ENCODE measurements at places on chromosomes 2 and 18. TPM values are rescaled to one million over a fixed set of nuclear protein-coding genes. Genes with fewer than 3 reads are reported as not detected.

Gene SPC25
- polyA plus RNA-seq = 0.23 TPM

GRCh38 chr2:192150166-192150565 is 44.6 kb downstream of the TMEFF2 start:
- DNase-seq = no peak

- DNase-seq = no peak
Observed at GRCh38 chr2:108169982-108170625, 69.7 kb upstream of the SULT1C3 start.

DNA sequence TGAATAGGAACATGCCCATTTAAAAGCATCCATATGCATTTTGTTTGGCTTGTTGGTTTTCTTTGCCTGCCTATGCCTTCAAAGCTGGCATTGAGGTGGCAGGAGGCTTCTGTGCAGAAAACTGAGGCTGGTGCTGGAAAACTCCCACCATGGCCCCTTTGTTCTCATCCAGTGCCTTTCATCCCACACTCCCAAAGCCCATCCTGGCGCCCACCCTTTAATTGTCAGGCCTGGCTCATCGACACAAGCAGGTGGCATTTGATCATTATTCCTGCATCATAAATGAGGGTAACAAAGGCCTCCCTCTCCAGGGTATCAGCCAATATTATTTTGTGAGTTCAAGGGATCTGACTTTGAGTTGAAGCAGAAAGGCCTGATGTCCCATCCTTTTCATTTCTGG is 24.7 kb upstream of the ANXA4 start:
- DNase-seq = no peak
